ENCODE measurements at places on chromosomes 7 and 10. TPM values are rescaled to one million over a fixed set of nuclear protein-coding genes. Genes with fewer than 3 reads are reported as not detected.

Gene CHRM2
- total RNA-seq: not detected

Gene COL17A1
- total RNA-seq: not detected

Gene PARD3
- 39.7 TPM for total RNA-seq

Gene UBN2
- total RNA-seq: 18.0 TPM

Gene SFTPA1
- not detected for total RNA-seq

Gene ZCCHC24
- total RNA-seq: 25.8 TPM

Gene ASCC1
- 32.6 TPM for total RNA-seq

DNA sequence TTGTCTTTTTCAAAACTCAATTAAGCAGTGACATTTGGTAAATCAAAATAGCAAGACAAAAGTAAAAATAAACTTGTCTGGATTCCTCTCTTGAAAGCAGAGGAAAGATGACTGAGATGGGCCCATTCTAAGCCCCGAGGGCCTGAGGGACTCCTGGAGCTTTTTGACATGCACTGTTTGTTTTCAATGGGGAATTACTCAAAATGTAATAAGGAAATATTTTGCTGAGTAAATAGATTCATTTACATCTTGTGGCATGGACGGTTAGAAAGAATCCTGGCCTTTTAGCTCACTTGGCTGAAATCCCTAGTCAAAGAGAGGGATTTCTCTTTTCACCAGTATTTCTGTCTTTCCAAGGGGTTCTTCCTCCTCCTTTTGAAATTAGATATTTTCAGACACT lies 108.0 kb downstream of the MKX start:
- DNase-seq: no peak
- H3K27ac ChIP-seq: no peak overlapping the region
- H3K4me1 ChIP-seq: no peaks in the 10 kb centered on the region
- no peaks in the 10 kb centered on the region for H3K27me3 ChIP-seq

- H3K36me3 ChIP-seq: no peaks in the 10 kb centered on the region
- DNase-seq: no peak
- no peak overlapping the region for H3K4me3 ChIP-seq
- no peaks in the 10 kb centered on the region for H3K4me1 ChIP-seq
- H3K27ac ChIP-seq: no peak overlapping the region
- no peaks in the 10 kb centered on the region for H3K27me3 ChIP-seq
These were observed 189.5 kb upstream of the MINDY3 start for GRCh38 chr10:16049782-16050181.

GRCh38 chr10:28925121-28925663 lies 247.9 kb downstream of the BAMBI start:
- no peaks in the 10 kb centered on the region for H3K4me1 ChIP-seq
- H3K4me3 ChIP-seq: no peak overlapping the region
- H3K36me3 ChIP-seq: no peaks in the 10 kb centered on the region
- no peaks in the 10 kb centered on the region for H3K27me3 ChIP-seq

DNA sequence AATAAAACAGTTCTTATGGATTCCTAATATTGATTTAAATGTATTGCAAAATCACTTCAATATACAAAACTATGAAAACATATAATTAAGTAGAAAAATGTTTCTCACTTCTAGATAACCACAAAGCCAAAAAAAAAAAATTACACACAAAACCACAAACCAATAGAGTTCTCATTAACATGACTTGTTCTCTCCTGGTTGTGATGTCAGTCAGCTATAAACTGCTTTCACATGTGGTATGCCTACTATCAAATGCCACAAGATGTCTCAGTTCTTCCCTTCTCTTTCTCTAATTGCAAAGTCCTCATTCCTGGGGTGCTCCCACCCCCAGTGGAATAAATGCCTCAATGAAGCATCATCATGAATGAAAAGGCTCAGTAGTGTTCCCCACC lies 16.6 kb downstream of the GNAI1 start:
- H3K4me3 ChIP-seq: no peak overlapping the region
- DNase-seq: no peak
- H3K4me1 ChIP-seq: peaks cover 52% of the 10 kb centered on the region
- H3K27me3 ChIP-seq: no peaks in the 10 kb centered on the region
- no peaks in the 10 kb centered on the region for H3K36me3 ChIP-seq

DNA sequence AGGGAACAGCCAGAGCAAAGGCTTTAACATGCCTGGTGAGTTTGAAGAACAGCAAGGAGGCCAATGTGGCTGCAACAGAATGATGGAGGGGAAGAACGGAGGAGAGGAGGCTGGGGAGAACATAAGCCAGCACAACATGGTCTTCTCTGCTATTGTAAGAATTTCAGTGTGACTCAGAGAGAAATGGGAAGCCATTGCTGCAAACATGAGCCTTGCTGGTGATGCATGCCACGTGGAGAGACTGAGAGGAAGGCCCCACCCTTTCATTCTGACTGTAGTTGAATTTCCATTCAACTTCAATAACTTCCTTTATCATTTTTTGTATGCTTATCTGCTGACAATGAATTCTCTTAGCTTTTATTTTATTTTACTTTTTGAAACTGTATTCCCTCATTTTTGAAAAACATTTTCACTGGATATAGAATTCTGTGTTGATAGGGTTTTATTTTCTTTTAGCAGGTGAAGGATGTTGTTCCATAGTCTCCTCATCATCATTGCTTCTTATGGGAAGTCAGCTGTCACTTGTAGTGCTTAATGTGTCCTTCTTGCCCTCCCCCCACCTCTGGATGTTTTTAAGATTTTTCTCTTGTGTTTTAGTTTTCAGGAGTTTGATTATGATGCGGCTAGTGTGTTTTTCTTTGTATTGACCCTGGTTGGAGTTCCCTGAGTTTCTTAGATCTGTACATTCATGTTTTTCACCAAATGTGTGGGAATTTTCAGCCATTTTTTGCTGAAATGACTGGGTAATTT lies 46.4 kb upstream of the LEP start:
- DNase-seq: no peak
- no peaks in the 10 kb centered on the region for H3K4me1 ChIP-seq
- H3K36me3 ChIP-seq: no peaks in the 10 kb centered on the region

DNA sequence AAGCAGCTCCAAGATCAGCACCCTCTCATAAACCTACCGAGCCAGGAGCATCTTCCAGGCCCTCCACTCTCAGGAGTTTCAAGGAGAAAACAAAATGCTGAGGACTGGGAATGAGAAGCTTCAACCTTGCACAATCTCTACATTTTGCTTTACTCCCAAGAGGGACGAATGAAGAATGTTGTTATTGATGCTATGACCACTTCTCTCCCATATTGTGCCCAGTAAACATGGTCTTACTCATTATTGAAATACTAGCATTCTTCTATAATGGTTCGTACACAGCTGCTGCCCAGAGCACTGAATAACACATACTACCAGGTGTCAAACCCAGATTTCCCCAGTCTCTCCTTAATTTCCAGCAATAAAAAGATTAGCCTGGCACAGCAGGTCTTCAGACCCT lies 63.4 kb upstream of the BET1 start:
- no peak overlapping the region for H3K4me3 ChIP-seq
- H3K27ac ChIP-seq: no peak overlapping the region
- DNase-seq: no peak
- H3K27me3 ChIP-seq: no peaks in the 10 kb centered on the region
- no peaks in the 10 kb centered on the region for H3K4me1 ChIP-seq

DNA sequence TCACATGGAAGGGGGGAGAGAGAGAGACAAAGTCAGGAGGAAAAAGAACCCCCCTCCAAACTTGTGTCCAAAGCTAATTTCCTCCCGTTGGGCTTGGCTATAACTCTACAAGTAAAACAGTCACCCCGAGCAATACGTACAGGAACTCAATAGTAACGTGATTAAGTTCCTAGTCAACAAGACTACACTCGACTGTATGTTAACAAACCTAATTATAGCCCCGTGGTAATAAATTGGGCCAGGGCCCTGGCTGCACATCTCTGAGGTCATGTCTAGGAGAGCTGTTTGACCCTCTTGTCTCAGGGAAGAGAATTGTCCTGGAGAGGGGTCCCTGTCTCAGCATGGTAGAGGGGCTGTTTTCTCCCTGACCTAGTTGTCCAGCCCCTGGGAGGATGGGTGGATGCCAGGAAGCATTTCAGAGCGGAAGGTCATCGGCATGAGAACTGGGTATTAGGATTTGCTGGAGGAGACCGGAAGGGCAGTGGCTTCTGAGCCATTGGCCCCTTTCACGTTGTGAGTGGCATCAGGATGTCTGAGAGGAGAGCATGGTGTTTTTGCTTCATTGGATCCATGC lies 60.2 kb upstream of the COMTD1 start:
- peak overlapping the region; percentile 97 for H3K27ac ChIP-seq
- peak; percentile 24 for DNase-seq
- no peak overlapping the region for H3K4me3 ChIP-seq

- H3K27ac ChIP-seq: no peak overlapping the region
- no peaks in the 10 kb centered on the region for H3K36me3 ChIP-seq
- H3K4me1 ChIP-seq: no peaks in the 10 kb centered on the region
- no peaks in the 10 kb centered on the region for H3K27me3 ChIP-seq
- no peak for DNase-seq
These were observed 5.7 kb upstream of the OR2F2 start for GRCh38 chr7:143929224-143929920.

All from adrenal gland (tissue), 19 donors.